ENCODE measurements at places on chromosomes 4 and X. TPM values are rescaled to one million over a fixed set of nuclear protein-coding genes. Genes with fewer than 3 reads are reported as not detected.

DNA sequence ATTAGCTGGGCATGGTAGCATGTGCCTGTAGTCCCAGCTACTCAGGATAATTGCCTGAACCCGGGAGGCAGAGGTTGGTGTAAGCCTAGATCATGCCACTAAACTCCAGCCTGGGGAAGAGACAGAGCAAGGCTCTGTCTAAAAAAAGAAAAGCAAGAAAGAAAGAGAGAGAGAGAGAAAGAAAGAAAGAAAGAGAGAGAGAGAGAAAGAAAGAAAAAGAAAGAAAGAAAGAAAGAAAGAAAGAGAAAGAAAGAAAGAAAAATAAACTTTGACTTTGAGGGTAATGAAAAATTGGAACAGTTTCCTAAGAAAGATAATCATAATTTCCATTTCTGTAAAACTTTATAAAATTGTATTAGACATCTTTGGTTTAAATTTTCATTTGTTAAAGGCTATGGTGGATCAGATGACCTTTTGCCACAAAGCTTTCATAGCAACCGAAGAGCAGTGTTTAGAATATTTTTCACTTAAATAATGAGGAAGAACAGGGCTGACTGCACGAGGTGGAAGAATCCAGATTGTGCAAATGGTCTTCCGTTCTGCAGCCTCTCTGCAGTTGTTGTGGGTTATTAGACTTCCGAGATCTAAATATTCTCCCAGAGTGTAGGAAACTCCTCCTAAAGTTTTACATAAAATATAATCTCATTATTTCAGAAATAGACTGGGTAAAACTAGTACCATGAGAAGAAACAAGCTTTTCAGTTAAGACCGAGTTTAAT is 55.9 kb downstream of the RBM47 start:
- no peak for DNase-seq

The PPEF2 gene
- 0.17 TPM for total RNA-seq

The GPR173 gene
- total RNA-seq, result 0.14 TPM

GRCh38 chr4:3412257-3413020 is 29.3 kb upstream of the HGFAC start:
- DNase-seq, result no peak

The G3BP2 gene
- 179 TPM for total RNA-seq

The HAND2 gene
- total RNA-seq, result not detected

DNA sequence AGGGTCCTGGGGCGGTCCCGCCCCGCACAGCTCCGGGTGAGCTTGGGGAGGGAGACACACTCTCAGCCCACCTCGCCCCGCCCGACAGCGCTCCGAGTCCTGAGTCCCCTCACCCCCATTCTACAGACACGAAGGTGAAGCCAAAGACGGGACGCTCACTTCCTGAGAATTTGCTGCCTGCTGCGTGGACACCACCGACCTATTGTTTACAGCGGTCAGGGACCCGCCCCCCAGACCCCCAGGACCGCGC is 796 bp upstream of the ZNF141 start:
- no peak for DNase-seq

The FGFRL1 gene
- total RNA-seq, result 19.1 TPM

The DDX53 gene
- not detected for total RNA-seq

DNA sequence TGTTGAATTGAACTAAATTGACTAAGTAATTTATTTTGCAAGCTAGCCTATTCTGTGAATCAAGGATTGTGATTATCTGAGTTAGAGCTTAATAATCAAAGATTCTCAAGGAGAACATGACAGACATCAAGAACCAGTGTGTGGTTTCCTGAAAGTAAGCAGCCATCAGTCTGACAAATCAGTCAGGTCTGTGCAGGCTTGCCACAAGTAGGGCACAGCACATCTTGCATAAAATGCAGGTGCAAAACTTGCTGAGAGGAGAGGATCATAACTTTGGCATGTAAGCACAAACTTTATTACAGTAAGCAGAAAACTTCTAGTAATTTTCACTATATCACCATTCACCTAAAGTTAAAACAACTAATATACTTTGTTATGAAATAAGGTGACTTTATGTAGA is 22.5 kb downstream of the FAM241A start:
- DNase-seq, result no peak

GRCh38 chr4:109319156-109319555 is 16.7 kb upstream of the COL25A1 start:
- DNase-seq, result no peak

The DDIT4L gene
- 0.19 TPM for total RNA-seq

DNA sequence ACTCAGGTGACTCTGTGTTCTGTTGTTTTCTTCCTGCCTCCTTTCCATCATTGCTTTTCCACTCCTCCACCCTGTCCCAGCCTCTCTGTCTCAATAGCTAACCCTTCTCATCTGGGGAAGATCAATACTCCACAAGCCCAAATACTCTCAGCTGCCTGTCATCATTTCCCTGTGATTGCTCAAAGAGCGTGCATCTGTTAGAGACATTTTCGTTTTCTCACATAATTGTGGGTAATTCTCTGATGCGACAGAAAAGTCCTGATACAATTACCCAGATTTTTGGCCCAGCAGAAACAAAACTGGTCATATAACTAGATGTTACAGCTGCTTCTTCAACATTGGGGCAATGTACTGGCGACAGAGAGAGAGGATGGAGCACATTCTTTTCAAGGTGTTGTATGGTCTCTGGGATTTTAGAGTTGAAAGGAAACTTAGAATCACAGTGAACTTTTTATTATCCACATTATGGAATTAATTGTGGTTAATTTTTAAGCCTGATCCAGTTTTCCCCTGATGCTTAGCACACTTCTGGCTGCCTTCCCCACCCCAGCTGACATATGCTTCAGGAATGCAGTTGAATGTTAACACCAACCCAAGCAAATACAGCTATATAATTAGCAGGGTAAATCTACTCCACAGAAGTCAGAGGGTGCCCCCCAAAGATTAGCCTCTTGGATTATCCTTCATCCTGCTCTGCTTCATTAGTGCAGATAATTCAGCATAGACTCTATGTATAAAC is 171.4 kb upstream of the ANXA3 start:
- no peak for DNase-seq

- no peak for DNase-seq
Observed at GRCh38 chr4:5266991-5267390, 215.7 kb downstream of the STK32B start.

DNA sequence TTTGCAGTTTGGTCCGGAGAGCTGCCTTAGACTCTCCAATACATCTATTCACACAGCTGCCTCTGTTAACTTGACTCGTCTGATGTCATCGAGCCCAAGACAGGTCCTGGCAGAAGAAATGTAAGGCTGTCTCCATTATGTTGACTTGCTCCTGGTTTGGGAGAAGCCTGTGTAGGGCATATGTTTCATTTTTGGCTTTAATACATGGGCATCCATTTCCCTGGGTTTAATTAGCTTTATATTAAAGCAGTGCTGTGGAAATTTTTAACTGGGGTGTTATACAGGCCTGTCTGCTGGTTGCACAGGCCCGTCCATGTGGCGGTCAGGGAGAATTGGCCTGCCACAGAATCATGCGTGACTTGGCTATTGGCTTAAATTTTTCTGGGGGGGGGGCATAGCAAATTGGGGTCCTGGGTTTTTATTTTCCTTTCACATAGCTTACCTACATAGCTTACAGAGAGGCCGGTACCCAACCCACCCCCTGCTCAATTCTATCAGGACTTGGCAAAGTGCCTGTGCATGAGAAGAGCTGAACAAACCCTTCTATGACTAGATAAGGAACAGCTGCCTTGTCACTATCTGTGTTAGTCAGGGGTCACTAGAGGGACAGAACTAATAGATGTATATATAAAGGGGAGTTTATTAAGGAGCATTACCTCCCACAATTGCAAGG is 123.5 kb upstream of the WDR1 start:
- no peak for DNase-seq

The BBS7 gene
- total RNA-seq, result 20.7 TPM

DNA sequence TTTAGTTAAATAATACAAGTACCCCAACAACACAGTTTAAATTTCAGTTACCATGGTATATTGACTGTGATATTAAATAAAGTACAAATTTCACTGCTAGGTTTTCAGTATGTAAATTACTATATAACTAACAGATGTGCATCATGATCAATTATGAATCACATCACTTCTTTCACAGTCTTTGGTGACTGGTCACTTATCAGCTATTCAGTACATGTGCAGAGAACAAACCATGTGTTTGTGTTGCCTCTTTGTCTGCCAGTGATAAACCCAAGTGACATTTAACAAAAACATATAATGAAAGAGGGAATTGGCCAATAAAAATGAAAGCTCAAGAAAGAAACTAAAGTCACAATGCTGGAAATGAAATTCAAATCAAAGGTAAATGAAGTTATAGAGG is 249.3 kb downstream of the CHIC1 start:
- no peak for DNase-seq

The TCEAL2 gene
- not detected for total RNA-seq

The HERC5 gene
- total RNA-seq, result 44.8 TPM

The HPGDS gene
- not detected for total RNA-seq

DNA sequence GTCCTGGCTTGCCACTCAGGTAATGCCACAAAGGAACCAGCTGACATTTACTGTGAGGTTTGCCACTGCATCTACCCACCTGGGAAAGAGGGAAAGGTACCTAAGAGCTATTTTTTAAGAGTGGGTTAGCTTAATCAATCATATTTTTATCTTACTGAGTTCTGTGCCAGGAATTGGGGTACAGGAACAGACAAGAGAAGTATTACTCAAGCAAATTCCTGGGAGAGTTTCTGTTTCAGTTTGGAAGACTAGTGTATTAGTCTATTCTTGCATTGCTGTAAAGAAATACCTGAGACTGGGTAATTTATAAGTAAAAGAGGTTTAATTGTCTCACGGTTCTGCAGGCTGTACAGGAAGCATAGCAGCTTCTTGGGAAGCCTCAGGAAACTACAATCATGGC is 23.2 kb downstream of the PSMD10 start:
- no peak for DNase-seq

The ASB5 gene
- total RNA-seq, result not detected

DNA sequence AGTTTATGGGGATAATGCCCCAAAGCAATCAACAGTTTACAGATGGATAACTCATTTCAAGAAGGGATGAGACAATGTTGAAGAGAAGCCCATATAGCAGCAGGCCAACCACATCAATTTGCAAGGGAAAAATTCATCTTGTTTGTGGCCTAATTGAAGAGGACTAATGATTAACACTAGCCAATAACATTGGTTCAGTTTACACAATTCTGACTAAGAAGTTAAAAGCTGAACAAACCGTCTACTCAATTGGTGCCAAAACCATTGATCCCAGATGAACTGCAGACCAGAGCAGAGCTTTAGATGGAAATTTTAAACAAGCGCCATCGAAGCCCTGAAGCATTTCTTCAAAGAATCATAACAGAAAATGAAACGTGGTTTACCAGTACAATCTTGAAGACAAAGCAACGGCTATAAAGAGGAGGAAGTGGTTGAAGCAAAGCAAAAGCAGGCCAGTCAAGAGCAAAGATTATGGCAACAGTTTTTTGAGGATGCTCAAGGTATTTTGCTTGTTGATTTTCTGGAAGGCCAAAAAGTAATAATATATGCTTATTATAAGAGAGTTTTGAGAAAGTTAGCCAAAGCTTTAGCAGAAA is 20.5 kb upstream of the BLTP1 start:
- no peak for DNase-seq

DNA sequence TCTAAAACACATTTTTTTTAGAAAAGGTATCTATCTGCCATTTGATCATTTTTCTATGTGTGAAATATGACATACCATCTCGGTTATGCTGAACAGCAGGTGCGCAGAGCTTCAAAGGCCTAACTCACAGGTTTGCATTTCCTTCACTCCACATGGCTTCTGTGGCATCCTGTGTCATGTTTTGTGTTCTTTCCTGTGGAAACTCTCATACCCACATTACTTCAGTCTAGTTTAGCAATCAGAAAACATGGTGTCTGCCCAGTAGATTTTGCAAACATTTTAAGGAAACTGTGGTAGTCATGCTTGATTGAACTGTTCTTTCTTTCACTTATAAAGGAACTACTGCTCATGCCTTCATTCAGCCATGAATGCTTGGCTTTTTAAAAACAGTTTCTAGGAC is 11.3 kb upstream of the ARAP2 start:
- peak; percentile 34 for DNase-seq

The CYP2U1 gene
- 5.4 TPM for total RNA-seq

The CXorf38 gene
- 26.6 TPM for total RNA-seq

DNA sequence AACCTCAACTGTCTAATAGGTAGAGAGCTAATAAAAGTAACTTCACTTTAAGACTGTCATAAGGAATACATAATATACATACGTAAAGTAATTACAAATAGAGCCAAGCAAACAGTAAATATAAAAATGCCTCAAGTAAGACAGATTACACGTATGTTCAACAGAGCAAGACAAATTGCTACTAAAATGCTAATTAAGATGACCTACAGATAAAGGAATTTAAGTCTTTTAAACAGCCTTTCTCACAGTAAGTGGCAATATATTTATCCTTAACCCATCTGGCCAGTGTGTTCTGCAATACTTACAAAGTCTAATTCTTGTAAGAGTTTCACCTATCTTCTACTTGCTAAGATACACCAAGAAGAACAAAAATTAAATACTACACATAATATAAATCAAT is 12.7 kb downstream of the G3BP2 start:
- no peak for DNase-seq

DNA sequence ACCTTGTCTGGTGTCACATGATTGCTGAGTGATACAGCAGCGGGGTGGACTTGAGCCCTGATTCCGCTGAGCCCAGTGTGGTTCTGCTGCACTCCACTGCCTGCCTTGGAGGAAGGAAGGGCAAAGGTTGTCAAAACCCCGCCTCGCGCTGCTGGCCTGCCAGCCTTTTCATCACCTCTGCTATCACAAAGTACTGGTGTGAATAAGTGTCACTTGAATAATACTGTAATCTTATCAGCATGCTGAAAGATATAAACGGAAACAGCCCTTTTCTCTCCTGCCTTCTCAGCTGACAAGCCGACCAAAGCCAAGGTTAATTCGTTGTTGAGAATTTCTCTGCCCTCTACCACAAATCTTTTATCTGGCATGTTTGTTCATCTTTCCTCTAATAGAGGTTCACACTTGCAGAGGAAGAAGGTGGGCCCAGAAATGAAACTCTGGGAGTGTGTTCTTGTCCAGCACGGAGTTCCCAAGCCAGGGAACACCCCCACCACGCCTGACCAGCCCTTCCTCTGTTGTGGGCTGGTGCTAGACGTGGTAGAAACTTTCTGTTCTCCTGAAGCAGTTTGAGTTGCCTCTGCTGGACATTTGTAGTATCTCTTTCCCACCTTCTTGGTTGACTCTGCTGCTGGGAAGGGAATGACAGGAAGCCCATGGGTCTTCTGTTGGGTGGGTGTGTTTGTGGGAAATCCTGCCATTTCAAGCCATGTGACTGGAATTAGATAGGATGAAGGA is 21.5 kb downstream of the FHDC1 start:
- DNase-seq, result no peak
